Ammon's horn (tissue), 1 donor: ENCODE measurements at places on chromosomes 7 and 10.

DNA sequence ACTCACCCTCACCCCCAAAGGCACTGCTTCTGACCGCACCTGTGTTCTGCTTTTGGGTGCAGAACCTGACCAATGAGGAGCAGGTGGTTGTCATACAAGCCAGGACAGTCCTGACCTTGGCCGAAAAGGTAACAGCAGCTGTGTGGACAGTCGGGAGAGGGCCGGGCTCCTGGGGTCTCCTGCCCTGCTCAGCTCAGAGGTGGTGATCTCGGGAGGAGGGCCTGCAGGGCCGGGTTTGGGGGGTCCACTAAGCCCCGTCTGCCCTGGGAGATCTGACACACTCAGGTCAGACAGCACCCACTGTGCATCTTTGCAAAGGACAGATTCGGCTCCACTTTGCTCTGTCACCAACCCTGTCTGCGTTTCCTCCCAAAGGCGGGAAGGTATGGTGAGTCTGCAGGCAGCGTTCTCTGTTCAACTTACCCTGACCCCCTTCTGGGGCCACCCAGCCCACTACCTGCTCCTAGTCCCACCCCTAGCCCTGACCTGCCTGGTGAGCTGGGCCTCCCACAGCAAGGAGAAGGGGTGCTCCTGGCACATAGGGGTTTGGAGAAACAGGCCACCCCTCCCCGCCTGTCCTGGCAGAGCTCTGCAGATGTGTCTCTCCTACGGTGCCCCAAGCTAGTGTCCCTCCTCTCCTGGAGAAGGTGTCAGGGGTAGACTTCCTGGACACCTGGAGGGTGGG is 33.7 kb upstream of the DPYSL4 start:
- no peak for DNase-seq

DNA sequence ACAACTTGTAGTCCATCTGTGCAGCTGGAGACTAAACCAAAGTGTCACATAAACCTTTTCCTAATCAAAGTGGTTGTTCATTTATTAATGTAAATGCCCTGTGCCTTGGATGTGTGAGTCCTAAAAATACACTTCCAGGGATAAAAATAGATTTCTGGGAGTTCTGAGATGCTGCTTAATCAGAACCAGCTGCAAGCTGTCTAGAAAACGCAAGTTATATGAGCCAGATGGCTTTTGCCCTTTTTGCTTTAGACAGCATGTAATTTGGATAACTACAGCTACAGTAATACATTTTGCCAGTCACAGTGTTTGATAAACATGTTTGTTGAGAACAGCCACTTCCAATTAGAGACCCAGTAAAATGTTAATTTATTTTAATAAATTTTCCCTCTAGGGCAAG is 185.1 kb upstream of the PRPS1L1 start:
- DNase-seq, result no peak

DNA sequence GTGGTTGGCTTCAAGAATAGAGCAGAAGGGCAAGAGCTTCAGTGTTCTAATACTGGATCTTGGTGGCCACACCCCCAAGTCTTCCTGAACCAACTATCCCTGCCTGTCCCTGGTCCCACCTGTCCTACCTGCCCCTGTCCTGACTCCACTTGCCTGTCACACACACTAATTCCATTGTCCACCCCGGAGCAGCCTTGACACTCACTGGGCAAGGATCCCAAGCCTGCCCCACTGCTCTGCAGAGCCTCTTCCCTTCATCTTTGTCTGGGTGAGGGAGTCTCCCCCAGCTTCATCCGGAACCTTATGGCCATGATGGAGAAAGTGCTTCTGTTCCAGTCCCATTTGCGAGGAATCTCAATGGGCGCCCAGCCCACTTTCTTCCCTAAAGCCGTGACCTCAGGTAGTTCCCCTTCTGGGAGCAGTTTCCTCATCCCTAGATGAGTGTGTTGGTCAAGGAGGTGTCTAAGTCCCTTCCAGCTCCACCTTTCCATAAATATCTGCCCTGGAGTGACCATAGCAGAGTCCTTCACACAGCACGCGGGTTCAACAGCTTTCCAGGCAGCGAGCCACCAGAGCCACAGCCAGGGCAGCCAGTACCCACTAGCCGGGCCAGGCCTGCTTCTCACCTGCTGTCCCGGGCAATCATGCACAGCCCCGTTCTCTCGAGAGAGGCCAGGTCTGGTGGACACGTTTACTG is 61.5 kb downstream of the VIPR2 start:
- no peak for DNase-seq

DNA sequence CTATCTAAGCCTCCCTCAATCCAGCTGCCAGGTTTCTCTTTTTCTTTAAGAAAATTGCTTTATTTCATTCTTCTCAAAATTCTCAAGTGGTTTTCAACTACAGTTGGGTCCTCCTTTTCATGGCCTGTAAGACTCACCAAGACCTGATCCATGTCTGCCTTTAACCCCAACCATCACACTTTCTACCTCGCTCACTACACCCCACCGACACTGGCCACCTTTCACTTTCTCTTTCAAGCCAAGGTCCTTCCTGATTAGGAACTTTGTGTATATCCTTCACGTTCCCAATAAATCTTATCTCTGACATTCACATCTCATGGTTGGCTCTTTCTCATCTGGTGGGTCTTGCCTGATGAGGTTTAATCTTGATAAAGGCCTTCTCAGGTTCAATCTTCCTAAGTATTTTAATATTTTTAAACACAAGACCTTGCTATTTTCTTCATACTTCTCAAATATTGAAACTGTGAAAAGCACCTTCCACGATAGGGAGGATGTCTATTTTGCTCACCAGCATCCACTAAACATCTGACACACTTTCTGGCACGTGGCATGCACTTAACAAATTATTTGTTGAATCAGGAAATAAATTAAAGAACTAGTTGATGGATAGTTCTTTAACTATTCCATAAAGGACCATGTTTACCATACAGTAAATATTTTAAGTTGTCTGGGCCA is 624.8 kb downstream of the GRID1 start:
- no peak for DNase-seq

GRCh38 chr7:129746857-129747529 is 135.5 kb downstream of the NRF1 start:
- no peak for DNase-seq

- DNase-seq, result no peak
Observed at GRCh38 chr7:67618556-67619162, 622.0 kb downstream of the TYW1 start.

- no peak for DNase-seq
Observed at GRCh38 chr7:132164558-132165125, 411.6 kb downstream of the PLXNA4 start.

- DNase-seq, result peak; percentile 70
Observed at GRCh38 chr10:86666538-86666937, 1.8 kb upstream of the LDB3 start.

DNA sequence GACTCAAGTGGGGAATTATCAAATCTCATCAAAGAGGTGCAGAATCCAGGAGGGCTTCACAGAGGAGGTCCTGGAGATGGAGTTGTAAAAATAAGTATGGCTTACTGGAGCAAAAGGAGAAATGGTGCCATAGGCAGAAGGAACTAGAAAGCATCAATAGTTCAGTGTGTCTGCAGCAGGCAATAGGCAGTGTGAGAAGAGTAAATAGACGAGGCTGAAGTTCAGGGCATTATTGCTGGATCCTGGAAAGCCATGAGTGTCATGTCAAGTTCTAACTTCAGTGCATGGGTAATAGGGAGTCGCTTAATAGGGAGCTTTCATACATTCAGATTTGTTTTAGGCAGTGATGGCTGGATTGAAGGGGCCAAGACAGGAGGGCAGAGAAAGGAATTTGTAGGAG is 39.3 kb downstream of the CYP26A1 start:
- DNase-seq, result no peak

DNA sequence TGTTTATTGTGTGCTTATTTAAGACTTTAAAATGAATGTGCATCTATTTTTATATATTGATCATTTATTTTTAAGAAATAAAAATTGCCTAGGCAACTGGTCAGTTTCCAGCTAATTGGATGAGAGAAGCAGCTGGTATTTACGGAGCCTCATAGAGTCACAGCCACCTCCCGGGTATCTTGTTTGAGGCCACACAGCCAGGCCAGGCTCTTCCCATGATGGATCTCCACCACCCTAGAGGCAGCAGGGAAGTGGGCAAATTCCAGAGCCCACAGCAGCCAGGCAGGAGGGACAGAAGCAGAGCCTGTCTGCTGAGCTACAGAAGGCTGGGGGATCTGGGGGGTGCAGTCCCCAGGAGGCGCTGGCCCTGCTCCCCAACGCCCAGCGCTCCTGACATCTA is 61.6 kb downstream of the CLEC2L start:
- no peak for DNase-seq
